ENCODE measurements at places on chromosomes 7 and 10.

- DNase-seq: no peak
Observed at GRCh38 chr10:17835688-17836087, 26.5 kb downstream of the MRC1 start.

GRCh38 chr7:3430588-3430987 is 129.5 kb downstream of the SDK1 start:
- no peak for DNase-seq

DNA sequence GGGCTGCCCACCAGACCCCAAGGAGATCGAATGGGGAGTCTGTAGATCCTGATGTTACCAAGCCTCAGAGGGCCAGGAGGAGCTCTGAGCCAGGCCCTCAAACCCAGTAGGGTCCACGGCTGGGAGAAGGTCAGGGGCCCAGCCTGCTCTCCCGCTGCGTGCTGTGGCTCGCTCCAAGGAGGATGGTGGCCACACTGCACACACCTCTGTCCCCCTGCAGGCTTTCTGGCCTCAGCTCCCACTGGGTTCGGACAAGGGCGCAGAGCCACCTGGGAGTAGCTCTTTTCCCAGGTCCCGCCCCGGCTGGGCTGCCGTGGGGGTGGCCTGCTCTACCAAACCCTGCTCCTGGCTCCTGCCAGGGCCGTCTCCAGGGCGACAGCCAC is 175.8 kb downstream of the ZNF248 start:
- DNase-seq: no peak

- DNase-seq: no peak
Observed at GRCh38 chr7:104652434-104652833, 324.0 kb downstream of the LHFPL3 start.

- no peak for DNase-seq
Observed at GRCh38 chr10:88291289-88292184, 291.6 kb downstream of the RNLS start.

DNA sequence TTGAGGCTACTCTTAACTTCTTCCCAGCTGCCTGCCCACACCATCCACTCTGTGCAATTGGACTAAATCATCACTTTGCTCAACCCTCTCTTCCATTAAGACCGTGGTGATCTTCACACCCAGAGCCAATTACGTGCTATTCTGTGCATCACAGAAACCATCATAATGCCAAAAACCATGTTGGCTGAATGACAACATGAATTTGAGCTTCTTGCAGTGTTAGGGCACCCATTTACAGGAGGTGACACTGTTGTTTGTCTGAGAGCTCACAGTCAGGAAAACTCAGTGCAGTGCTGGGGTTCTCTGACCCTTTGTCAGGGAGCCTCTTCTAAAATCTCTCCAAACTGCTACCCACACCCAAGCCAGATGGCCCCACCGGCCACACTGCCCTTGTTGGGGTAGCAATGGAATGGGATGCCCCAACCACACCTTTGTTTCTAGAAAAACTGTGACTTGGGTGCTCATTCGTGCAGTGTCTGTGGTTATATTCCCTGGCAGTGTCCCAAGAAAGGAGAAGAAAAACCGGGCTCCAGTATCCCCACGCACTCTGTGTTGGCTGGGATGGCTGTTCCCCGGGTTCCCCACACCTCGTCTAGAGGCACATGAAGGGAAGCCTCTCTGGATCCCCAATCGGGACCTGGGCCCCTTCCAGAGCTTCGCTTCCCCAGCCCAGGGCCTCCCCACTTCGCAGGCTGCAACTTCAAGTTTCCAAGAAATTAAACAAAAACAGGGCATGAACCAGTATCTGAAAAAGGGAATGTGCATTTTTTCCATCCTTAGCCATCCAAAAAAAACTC is 2.0 kb upstream of the TNS3 start:
- DNase-seq: no peak

DNA sequence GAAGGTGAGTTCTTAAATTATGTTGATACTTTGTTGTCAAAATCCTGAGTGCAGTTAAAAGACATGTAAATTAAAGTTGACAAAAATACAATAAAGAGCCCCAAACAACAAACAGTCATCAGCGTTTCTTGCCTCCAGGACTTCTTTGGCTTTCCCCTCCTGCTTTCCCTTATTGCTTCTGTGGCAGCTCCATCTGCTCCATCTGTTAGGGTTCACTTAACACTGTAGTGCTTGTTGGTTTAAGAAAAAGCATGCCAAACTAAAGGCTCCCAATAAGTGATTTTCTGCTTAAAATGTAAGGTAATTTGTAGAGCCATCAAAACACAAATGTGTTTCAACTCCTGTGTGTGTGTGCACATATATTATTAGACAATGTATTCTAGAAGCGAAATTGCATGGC is 254.3 kb upstream of the GNAI1 start:
- no peak for DNase-seq

- DNase-seq: no peak
Observed at GRCh38 chr10:69389827-69390490, 26.8 kb downstream of the TACR2 start.

DNA sequence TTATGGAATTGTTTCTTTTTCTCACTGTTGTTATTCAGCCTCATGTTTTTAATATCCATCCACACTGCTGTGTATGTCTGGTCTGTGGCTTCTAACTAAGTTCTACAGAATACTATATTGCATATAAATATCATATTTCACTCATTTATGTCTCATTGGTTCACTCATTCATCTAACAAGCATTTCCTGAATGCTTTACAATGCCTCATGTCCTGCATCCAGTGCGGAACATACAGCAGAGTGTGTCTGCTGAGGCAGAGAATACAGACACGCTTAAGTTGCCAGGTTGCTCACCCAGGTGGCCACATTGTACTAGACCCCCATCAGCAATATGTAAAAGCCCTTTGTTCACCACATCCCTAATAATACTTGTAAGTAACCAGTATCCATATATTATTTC is 111.8 kb upstream of the CNTNAP2 start:
- DNase-seq: no peak

DNA sequence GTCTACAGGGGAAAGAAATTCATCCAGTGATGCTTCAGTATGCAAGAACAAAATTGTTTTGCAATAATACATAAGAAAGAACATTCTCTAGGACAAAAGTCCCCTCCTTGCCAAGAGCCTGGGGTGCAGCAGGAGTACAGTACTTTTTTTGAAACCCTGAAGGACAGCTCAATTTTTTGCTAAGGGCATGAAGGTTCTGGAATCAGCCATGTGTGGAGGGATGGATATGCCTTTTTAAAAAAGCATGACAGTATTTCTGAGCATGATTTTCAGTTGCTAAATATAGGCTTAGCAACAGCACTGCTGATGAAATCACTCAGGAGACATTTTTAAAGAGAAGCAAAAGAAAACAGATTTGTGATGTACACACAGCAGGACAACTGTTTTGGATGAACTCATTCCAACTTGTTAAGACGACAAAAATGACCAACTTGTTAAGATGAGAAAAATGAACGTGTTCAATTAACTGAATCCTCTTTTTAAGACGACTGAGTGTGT is 39.3 kb downstream of the HBP1 start:
- no peak for DNase-seq

- DNase-seq: no peak
Observed at GRCh38 chr7:155437836-155438235, 20.1 kb upstream of the EN2 start.

DNA sequence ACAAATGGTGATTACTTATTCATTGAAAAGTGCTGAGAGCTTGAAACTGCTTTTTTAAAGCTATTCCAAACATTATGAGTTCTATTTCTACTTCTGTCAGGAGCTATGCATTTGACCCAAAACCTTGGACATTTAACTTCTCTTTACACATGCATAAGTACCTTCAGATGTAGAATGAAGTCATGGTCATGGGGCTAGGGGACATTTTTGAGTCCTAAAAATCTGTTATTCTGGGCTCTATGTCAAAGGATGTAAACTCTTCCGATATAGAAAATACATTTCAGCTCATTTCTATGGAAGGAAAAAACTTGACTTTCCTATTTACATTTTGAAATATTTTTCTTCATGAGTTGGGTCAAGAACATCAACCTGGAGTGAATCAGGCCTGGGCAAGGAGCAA is 179.5 kb upstream of the CXCL12 start:
- no peak for DNase-seq

- no peak for DNase-seq
Observed at GRCh38 chr10:5830629-5831445, 17.6 kb upstream of the GDI2 start.

DNA sequence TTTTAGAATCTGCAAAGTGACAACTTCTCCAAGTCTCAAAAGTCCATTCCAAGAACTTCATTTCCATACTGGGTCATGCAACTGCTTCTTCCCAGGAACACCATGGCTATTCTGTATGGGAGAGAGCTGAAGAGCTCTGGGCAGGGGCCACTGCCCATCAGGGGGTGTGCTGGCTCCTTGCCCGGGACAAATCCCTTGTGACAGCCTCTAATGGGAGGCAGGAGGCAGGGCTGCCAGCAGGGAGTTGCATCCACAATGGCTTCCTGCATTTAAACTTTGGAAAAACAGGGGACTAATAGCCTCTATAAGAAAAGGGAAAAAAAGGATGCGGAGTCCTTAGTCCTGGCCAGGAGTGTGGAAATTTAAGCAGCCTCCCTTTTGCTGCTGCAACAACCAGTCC is 18.4 kb upstream of the FRMD4A start:
- no peak for DNase-seq

DNA sequence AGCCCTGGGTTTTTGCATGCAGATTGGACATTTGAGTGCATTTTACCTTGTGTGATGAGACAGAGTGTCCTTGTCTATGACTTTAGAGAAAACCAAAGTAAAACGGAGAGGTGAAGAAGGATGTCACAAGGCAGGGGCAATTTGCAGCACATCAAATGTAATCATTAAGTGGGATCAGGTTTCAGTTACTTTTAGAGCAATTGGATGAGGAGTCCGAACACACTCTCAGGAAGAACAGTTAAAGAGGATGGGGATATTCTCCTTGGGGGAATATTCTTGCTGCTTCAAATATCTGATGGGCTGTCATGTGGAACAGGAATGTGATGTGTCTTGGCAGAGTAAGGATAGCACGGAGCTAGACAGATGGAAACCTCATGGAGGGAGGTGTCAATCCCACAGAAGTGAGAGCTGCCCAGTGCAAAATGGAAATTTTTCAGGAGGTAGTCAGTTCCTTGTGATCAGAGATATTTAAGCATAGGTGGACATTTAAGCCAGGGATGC is 757 bp downstream of the RAB19 start:
- no peak for DNase-seq

DNA sequence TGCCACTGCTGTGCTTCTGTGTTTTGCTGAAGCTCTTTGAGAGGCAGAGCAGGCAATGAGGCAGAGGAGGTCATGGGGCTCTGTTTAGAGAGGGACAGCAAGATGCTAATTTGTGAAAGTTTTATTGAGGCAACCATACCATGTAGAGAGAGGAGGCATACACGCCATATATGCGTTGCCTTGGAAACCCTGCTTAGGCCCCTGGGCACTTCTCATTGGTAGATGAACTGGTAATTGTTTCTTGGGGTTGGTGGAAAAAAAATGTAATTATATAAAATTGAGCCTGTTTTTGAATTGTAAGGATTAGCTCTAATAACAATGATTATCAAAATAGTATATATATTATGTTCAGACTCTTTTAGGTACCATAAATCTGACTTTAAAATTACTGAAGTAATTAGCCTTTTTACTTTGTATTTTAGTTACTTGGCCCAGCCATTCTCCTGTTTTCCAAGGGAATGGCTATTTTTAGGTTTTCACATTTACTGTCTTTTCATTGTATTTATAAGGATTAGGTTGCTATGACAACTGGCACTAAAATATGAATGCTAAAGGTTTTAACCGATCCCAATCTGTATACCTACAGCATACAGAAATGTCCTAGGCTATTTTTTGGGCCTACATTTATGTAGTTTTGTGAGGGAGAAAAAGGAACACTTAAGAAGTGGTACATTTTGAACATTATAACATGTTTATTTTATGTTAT is 52.4 kb downstream of the BZW2 start:
- no peak for DNase-seq

DNA sequence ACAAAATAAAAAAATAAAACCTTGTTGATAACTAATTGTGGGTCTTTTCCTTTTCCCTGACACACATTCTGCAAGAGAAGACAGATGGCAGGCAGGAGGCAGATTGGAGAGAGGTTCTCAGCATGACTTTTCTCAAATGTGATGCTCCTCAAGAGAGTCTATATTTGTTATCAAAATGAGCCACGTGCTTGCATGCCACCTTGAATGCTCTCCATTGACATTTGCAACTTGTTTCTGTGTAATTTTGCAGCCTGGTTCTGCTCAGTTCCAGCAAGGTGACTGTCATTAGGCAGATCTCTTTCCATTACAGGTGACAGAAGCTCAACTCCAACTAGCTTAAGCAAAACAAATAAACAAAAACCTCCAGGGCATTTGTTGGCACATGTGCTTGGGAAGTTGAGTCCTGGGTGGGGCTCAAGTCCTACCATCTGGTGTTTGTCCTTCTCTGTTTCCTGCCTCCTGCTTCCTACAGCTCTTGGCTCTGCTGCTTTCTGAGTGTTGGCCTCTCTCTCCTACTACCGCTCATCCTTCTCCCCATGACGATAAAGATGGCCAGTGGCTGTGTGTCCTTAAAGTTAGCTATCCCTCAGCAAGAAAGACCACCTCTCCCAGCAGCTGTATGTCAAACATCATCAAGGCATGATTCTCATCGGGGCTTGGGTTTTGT is 56.7 kb downstream of the GRK5 start:
- DNase-seq: no peak

DNA sequence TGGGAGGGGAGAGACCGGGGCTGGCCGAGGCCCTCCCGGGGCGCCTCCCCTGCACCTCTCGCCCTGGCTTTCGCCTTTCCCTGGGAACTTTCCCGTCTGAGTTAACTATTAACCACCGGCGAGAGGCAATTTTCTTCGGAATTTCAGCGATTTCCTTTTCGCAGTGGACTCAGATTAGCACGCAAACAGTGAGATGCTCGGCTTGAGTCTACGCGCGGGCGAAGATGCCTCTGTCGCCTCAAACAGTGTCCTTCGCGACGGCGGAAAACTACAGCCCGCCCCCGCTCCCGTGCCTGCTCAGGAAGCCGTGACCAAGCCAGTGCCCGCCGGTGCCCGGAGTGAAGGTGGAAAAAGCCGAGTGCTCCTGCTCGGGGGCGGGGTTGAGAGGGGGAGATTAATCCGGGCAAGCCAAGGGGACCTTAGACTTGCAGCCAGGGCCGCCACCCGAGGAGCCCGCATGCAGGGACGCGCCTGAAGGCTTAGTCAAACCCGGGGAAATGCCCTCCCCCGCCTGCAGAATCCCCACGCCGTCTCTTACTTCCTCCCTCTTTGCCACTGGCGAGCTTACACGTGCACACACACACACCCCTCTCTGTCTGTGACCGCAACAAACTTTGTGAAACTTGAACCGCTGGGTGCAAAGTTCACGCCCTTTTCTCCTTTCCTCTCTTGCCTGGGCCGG is 14.5 kb upstream of the PAX2 start:
- no peak for DNase-seq

- DNase-seq: no peak
Observed at GRCh38 chr7:84113286-84113685, 81.3 kb downstream of the SEMA3A start.

GRCh38 chr7:14047709-14048399 is 58.4 kb upstream of the ETV1 start:
- no peak for DNase-seq

Data from D721Med (cell line).